ENCODE measurements at places on chromosomes 1 and 21.
A peak's percentile ranks its signal among the peaks of the same experiment; 100 is the strongest.

- no peak for ATAC-seq
Measured at GRCh38 chr1:91864017-91864700, 21.8 kb downstream of the TGFBR3 start.

- no peak for ATAC-seq
Measured at GRCh38 chr1:15225461-15225860, 21.6 kb upstream of the FHAD1 start.

DNA sequence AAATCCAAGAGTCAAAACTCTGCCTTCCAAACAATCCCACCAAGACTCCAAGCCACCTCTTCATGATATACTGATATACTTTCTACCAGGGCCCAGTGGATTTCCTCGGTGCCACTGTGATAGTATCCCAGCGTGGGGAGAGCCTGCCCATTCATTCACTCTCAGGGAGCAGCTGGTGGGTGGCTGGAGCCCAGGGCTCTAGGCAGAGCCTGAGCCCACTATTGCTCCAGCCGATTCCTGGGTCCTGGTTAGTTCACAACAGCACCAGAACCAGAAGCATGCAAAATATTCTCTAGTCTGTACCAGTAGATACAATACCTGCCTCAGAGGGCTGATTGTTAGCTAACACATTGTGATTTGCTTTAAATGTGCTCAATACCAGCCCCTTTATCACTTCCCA, 831 bp downstream of the CSRP1 start:
- ATAC-seq, result no peak

DNA sequence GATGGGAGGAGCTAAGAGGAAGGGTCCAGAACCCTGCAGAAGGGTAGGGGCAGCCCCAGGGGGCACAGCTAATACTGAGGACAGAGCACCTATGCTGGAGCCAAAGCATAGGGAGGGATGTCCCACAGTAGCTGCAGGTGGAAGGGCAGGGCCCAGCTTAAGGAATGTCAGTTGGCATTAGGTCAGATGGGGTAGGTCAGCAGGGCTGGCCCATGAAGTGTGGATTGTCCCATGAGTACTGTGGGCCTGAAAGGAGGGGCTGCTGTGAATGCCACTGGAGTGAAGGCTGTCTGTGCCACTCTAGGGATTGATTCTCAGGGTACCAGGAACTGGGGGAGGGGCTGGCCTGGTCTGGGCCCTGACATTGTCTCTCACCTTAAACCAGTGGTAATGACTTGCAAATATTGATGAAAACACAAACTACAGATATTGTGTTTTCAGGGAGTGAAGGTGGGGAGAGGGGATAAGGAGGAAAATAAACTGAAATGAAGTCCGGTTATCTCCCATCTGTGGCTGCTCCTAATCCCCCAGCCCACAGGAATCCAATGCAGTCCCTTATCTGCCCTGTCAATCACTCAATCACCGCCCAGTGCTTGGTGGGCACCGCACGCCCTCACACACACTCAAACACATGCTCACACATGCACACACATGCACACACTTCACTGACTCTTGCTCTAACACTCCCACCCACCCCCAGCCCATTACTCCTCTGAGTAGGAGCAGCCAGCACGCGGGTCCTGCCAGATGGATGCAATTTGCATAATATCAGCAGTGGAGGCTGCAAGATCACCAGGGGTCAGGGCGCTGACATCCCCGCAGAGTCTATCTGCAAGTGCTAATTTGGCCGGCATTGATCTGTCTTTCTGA, 27.8 kb downstream of the DMAP1 start:
- no peak for ATAC-seq

GRCh38 chr1:68085752-68086151, 35.3 kb upstream of the DIRAS3 start:
- no peak for ATAC-seq

DNA sequence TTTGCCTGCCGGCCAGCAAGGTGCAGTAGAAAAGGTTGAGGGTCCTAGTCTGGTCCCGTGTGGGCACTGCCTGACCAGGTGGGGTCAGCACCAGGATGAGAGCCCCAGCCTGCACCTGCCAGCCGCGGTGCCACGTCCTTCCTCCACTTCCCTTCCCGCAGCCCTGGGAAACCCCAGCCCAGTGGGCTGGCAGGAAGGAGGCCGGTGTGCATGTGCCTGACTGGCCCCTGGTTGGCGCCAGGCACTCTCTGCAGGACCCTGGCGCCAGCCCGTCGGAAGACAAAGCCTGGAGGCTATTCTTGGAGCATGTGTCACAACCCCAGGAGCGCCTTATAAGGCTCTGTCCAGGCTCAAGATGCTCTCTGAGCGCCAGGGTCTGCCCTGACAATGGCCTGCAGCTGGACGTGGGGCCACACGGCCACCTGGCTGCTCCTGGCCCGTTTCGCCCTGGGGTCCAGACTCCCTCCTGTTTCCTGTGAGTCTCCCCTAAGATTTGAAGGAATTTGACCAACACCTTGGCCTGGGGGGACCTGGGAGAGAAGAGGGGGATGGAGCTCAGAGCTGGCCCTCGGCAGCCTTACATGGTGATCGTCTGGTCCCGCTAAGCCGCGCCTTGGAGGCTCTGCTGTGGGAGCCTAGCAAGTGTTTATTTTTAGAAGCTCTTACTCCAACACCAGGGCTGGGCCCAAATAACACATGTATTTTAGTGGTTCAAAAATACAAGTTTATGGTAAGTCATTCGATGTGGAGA, 31.9 kb upstream of the POFUT2 start:
- ATAC-seq, result no peak

DNA sequence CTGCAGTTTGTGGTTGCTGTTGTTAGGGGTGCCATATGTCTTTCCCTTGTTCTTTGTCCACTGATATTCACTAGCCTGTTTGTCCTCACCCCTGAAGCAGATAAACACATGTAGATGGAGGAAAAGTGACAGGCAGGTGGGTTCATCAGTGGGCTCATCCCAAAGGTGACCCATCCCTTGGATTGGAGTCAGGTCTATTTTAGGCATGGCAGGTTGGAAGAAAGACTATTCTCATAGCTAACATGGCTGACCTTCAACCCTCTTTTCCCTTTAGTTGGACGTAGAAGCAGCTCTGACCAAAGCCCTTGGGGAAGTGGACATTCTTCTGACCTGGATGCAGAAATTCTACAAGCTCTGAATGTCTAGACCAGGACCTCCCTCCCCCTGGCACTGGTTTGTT, 5.5 kb downstream of the IL24 start:
- ATAC-seq, result no peak

- ATAC-seq, result no peak
Measured at GRCh38 chr1:81703756-81704463, 96.8 kb upstream of the ADGRL2 start.

GRCh38 chr1:93347334-93347899, 1.7 kb downstream of the DR1 start:
- no peak for ATAC-seq

- peak; percentile 63 for ATAC-seq
Measured at GRCh38 chr1:103362348-103363007, 163.0 kb upstream of the RNPC3 start.

DNA sequence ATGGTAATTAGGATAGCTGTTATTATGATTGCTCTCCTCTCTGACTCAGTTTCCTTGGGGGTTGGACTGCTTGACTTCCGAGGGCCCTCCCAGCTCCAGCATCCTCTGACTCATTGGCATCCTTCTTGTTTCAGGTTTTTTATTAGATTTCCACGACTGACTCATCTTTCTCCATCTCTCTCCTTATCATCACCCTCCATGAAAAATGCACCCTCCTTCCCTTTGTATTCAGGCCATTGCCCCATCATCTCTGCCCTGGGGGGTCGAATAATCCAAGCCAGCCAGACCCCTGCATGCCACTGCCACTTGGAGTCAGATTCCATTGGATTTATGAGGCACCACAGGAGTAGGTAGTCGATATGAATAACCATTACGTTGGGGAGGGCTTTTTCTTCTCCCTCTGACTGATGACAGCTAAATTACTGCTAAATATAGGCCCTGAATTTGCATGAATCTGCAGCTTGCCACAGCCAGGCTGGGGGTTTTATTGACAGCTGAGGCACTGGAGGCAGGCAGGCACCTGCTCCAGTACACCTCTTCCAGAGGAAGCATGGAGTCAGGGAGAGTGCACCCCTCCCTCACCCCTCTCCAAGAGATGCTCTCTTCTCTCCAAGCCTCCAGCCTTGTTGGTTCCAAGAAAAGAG, 91.7 kb downstream of the C1orf94 start:
- no peak for ATAC-seq

GRCh38 chr1:202275061-202275770, 66.5 kb downstream of the UBE2T start:
- no peak for ATAC-seq

GRCh38 chr21:38148046-38148445, 108.7 kb upstream of the KCNJ15 start:
- no peak for ATAC-seq

DNA sequence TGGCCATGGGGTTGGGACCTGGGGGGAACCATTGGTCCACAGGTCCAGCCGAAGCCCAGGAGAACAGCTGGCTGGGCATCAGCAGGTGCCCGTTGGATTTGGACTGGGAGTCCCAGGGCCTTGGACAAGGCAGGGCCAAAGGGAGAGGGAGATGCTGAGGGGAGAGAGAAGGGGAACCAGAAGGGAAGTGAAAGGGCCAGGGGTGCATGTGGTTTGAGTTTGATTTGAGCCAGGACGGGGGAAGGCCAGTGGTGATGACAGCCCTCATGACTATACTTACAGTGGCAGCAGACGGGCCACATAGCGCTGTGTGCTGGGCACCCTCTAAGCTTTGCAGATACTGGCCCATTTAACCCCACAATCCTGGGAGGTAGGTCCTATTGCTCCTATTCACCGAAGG, 18.8 kb downstream of the AGRN start:
- peak; percentile 22 for ATAC-seq

GRCh38 chr21:36010801-36011200, 49.5 kb downstream of the SETD4 start:
- no peak for ATAC-seq

GRCh38 chr21:41836166-41837015, 42.8 kb downstream of the PRDM15 start:
- no peak for ATAC-seq

DNA sequence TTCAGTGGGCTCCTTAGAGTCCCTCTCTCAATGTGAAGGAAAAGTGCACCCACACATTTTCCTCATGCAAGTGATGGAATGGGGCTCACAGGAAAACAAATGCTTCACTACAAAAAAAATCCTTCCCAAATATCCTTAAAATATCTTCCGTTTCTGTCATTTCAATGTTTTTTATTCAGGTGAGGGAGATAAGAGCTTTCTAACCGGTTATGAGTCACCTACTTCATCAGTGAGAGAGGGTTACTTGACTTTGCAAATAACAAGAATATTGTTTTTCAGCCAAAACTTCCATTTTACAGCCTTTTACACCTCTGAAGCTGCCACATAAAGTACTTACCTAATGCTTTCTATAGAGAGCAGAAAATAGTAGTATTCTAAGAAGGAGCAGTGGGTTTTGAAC, 98.3 kb upstream of the CD55 start:
- no peak for ATAC-seq

DNA sequence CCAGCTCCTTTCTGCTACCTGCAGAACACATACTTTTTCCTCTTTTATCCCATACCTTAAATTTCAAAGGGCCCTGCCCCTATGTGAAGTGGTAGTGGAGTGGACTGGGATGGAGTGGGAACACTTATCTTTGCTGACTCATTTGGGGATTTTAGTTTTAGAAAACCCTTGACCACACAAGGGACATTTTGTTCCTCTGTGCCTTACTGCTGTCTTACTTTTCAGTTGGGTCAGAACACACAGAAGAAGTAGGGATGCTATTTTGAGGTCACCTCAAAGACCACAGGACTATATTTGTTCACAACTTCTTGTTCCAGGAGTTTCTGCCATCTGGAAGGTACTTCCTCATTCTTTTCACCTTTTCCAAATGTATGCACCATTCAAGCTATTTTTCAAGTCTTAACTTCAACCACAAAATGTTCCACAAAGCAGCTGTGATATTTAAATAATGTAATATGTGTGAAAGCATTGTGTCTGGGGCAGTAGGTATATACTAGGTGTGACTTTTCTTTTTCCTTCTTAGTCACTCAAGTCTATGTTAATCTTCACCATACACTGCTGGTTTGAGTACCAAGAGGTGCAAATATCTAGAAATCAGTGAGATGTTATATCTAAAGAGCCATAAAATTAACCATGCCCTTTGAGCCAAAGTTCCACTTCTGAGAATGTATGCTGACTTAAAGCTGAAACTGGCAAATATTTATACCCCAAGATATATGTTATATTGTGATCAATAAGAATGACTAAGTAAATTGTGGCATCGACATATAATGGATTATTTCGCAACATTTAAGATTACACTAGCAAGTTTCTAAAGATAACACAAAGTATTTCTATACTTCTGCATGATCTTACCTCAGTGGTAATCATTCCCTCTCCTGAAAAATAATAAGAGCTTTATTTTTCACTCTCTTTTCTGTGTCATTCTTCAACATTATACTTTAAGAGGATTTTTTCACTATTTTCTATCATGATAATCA, 308.5 kb downstream of the MRPL39 start:
- no peak for ATAC-seq

GRCh38 chr1:226958300-226958699, 18.2 kb downstream of the COQ8A start:
- ATAC-seq, result no peak

DNA sequence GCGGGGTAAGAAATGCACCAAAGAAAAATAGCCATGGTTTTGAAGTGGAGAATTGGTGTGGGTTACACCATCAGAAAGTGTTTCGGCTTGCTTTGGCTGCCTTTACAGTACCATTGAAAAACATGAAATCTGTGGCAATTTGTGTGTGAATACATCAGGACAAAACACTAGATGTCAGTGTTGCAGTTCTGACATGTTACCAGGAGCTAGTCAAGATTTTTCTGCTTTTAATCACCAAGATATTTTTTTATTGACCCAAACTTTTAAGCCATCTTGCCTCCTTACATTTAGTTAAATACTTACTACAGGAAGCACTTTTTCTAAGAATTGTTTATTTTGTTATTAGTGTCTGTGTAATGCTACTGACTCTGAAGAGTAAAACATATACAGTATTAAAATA, 14.3 kb downstream of the RRP15 start:
- no peak for ATAC-seq

GRCh38 chr1:21956720-21957552, 19.8 kb upstream of the HSPG2 start:
- ATAC-seq, result peak; percentile 86

DNA sequence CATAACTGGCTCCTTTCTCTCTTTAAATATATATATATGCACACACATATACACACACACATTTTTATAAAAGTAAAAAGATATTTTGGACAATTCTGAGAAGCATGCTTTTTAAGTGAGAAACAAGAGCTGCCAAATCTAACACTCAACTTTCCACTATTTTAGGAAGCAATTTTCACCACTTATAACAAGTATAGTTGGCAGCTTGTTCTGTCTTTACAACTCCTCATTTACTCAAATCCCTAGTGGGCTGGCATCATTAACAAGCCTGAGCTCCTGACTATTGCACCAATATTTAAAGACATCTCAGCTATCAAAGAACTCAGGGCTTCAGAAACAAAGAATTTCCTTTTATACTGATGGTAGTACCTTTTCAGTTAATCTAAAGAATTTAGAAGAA, 76.6 kb downstream of the RAB3GAP2 start:
- no peak for ATAC-seq

DNA sequence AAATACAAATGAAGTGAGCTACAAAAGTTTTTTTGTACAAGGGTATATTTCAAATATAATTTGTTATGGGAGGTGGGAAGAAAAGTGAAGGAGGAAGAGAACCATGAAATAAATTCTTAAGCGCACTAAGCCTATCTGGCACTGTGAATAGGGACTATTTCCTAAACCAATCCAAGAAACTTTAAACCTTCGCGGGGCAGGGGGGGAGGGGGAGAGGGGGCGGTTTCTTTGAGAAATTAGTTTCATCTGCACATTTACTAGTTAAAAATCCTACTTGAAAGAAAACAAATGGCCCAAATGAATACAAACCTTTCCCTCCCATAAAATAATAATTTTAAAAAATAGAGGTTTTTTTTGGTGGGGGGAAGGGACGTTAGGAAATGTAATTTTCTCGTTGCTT, 364 bp downstream of the GOLPH3L start:
- no peak for ATAC-seq

Measured in activated T-helper 17 cell treated with anti-CD3 and anti-CD28 coated beads, Interleukin-2, amount 50 U/mL, for 72 hours (primary cell).